Muscle of back (tissue), 13 donors: ENCODE measurements at places on chromosomes 13 and 19. TPM values are rescaled to one million over a fixed set of nuclear protein-coding genes. Genes with fewer than 3 reads are reported as not detected.

The DPF1 gene
- 3.5 TPM for polyA plus RNA-seq

- DNase-seq: peak; percentile 47
These were observed 53.0 kb upstream of the ZNF254 start for GRCh38 chr19:24033963-24034342.

- DNase-seq: no peak
These were observed 306.2 kb downstream of the TEX29 start for GRCh38 chr13:111626371-111627305.

The ZNF540 gene
- polyA plus RNA-seq: 1.3 TPM

The TBCB gene
- 64.6 TPM for polyA plus RNA-seq
